Epithelial cell of proximal tubule (primary cell): ENCODE measurements at places on chromosomes 12 and 14. TPM values are rescaled to one million over a fixed set of nuclear protein-coding genes. Genes with fewer than 3 reads are reported as not detected.

- DNase-seq, result no peak
These were observed 1.7 kb downstream of the ANGEL1 start for GRCh38 chr14:76810953-76811400.

GRCh38 chr12:124188561-124189405 lies 106.1 kb upstream of the RFLNA start:
- peak; percentile 54 for DNase-seq

DNA sequence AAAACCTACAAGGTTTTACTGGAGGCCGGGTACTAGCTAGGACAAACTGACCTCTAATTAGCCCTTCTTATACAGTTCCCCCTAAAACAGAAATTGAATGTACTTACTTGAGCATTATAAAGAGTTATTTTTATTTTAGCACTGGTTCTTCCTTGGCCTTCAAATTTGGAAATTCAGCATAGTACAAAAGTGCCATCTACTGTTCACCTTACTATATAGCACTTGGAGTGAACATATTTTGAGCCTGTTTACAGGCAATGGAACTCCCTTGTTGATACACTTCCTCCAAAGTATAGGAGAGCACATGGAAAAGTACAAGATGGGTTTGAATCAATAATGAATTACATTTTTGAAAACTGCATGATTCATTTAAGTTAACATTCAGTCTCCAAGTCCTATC lies 3.9 kb upstream of the POC1B start:
- DNase-seq, result no peak

GRCh38 chr12:2177751-2178150 lies 125.0 kb downstream of the CACNA1C start:
- no peak for DNase-seq

DNA sequence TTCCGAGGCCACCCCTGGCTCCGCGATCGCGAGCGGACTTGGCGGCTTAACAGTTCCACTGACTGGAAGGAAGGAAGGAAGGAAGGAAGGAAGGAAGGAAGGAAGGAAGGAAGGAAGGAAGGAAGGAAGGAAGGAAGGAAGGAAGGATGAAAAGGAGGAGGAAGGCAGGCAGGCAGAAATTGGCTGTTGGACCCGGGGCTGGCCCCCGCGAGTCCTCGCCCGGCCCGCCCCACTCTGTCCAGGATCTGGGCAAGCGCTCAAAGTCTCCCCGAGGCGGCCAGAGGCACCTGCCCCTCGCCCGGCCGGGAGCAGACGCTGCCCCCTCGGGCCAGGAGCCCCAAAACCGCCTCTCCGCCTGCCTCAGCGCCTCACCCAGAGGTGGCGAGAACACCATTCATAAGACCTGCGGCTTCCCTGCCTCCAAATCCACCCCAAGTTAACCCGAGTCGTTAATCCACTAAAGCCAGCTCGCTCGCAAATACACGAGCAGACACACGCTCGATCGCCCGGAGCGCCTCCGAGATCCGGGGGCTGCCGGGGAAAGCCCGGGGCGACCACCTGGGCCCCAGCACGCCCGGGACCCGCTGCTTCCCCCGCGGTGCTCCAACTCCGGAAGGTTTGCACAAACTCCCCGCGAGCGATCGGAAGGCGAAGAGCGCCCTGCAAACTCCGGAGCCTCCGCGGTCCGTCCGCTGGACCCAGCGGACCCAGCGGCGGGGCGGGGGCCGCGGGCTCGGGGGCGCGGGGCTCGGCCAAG lies 844 bp downstream of the DPF3 start:
- DNase-seq, result no peak

DNA sequence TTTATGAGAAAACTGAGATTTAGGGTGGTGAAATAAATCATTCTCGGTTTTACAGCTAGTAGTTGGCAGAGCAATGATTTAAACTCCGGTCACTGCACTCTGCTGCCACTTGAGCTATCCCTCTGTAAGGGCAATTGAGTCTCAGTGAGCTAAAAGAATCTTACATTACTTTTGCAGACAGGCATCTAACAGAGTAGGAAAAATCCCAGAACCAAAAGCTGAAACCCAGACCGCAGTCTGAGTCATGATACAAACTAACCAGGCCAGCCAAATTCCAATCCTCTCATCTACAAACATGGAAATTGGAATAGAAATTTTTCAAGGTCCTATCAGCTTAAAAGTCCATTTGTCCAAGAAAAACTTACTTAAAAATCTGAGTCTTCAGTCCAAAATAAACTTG lies 73.7 kb downstream of the ANKS1B start:
- peak; percentile 66 for DNase-seq

- no peak for DNase-seq
These were observed 936 bp downstream of the TFCP2 start for GRCh38 chr12:51171884-51172514.

BIN2 gene
- not detected in 2 replicates for total RNA-seq

TOMM20L gene
- total RNA-seq, result not detected in 2 replicates
